ENCODE measurements at places on chromosomes 12 and 14. TPM values are rescaled to one million over a fixed set of nuclear protein-coding genes. Genes with fewer than 3 reads are reported as not detected.

Gene SLC6A15
- 2.7 TPM for total RNA-seq

DNA sequence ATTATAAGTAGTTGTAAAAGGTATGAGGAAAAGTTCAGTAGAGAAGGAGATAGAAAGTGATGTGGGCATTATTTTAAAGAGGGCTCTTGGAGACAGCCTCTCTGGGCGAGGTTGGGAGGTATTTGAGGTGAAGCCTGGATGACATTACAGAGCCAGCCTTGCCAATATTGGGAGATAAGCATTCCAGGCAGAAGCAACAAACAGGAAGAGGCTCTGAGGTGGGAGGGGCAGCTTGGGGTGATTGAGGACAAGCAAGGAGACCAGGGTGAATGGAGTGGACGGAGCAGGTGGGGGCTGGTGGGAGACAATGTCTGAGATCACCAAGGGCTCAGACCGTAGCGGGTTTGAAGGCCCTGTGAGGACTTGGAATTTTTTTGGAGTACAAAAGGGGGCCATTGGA lies 87.3 kb downstream of the DYRK2 start:
- DNase-seq: no peak

Gene ARL1
- total RNA-seq: 75.9 TPM

- DNase-seq: no peak
These were observed 154.3 kb downstream of the CEP83 start for GRCh38 chr12:94305130-94305957.

GRCh38 chr14:53137568-53138203 lies 15.4 kb downstream of the DDHD1 start:
- DNase-seq: no peak

DNA sequence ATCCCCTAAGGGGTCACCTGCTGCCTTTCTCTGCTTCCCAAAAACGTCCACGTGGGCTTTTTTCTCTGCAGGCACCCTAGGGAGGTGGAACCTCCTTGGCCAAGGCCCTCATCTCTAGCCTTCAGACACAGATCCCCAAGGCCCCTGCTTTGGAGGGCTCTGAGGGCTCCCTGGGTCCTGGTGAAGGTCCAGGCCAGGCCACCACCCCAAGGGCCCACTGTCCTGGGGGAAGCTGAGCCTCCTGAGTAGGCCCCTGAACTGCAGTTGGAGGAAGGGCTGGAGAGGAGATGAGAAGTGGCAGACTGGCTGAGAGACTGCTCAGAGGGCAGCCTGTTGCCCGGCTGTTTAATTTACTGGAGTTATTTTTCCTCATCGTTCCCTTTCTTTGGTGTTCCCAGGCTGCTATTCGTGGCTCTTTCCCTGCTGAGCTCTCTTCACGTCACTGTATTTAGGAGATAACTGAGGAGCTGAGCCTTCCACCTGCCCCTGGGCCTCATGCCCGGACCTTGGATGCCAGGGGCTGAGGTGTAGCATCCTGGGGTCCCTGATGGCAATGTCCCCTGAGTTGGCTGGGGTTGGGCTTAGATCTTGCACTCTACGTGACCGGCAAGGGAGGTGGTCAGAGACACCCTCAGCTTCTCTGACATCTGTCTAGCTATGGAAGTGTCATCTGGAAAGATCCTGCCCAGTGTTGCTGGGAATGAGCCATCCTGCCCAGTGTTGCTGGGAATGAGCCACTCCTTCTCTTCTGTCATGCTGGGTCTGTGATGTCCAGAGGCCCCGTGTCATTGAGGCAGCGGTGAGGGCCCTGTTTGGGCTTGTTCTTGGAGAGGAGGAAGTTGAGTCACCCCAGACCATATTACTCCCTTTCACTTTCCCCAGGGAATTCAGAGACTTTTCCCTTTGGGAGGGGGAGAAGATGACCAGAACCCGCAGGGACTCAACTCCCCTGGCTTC lies 139.8 kb downstream of the TSPAN9 start:
- no peak for DNase-seq

Gene LPAR5
- total RNA-seq: 7.4 TPM

- DNase-seq: no peak
These were observed 413.4 kb upstream of the TBX3 start for GRCh38 chr12:115097416-115097815.

DNA sequence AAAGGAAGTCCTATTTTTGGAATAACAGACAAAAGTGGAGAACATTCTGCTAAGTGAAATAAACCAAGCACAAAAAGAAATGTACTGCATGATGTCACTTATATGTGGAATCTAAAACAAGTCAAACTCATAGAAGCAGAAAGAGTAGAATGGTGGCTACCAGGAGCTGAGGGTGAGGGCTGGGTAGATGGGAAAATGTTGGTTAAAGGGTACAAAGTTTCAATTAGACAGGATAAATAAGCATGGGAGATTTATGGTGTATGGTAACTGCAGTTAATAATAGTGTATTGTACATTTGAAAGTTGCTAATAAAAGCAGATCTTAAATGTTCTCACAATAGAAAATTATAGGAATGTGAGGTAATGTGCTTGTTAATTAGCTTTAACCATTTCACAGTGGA lies 12.8 kb downstream of the LUM start:
- DNase-seq: no peak

GRCh38 chr12:94267537-94267872 lies 119.1 kb downstream of the PLXNC1 start:
- DNase-seq: no peak

DNA sequence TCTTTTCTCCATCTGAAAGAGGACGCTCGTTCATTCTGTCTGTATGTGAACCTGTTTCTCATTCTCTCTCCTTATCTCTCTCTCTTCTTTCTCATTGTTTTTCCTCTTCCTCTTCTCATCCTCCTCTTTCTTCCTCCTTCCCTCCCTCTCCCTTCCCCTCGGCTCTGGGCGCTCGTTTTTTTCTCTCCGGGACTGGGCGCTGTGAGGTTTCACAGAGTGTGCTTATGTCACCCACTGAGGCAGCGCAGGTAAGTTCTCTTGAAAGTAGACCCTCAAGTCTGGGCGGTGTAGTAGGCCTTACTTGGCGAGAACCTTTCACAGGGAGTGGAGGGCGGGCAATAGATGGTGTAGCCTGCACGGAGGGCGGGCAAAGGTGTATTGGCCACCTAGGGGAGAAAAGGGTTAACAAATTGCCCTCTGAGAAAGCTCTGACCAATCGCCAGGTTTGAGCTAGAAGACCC lies 4.5 kb upstream of the SIX1 start:
- no peak for DNase-seq

DNA sequence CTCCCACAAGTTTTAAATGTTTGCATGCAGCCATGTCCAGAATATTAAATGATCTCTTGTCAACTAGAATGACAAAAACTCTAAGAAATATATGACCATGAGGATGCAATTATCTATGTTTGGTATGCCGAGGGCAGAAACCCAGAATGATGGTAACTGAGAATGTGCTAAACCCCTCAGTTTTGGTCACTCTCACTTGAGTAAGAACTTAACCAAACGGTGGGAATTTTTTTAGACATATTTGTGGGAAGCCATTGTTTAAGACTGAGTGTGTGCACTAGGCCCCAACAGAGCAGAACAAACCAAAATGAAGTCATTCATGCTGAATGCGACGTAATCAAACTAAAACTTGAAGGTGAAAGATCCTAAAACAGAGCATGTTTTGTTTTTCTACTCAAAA lies 1927.9 kb upstream of the SEL1L start:
- no peak for DNase-seq

Gene NOXRED1
- not detected for total RNA-seq

Gene LTBP2
- 52.5 TPM for total RNA-seq

- DNase-seq: no peak
These were observed 455.3 kb upstream of the PDE3A start for GRCh38 chr12:19912991-19913390.

Gene RNASE2
- 1.5 TPM for total RNA-seq

DNA sequence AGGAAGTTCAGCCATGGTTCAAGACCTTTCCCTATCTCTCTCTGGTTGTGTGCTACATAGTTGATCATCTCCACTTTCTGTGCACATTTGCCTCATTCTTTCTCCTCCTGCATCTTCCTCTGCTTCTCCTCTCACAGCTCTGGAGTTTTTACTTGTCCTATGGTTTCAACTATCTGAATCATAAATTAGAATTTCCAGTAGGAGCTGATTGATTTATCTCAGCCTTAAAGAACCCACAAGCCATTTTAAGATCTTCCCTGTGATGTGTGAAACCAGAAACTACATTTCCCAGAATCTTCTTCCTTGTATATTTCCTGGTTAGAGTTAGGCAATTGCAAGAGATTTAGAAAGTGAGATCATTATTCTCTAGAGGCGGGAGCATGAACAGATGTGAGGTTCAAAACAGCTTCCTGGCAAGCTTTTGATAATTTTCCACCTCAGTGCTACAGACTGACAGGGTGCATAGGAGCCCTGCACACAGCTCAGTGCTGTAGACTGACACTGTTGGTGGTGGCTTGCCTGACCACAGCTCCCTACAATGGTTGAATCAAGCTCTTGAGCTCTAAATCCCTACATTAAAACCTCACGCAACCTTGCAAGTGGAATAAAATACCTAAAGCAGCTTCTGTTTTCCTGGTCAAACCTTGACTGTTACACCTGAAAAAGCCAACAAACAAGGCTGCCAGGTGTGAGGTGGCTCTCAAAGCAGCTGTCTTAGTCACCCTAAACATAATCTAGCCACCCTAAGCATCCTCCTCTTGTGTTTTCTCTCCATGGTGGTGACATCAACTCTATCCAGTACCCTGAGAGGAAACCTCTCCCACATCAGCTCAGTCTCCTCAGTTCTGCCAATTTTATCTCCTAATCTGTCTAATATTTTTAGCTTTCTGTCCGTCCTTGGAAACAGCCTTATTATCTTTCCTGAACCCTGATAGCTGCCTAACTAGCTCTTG lies 21.5 kb upstream of the IFNG start:
- no peak for DNase-seq

DNA sequence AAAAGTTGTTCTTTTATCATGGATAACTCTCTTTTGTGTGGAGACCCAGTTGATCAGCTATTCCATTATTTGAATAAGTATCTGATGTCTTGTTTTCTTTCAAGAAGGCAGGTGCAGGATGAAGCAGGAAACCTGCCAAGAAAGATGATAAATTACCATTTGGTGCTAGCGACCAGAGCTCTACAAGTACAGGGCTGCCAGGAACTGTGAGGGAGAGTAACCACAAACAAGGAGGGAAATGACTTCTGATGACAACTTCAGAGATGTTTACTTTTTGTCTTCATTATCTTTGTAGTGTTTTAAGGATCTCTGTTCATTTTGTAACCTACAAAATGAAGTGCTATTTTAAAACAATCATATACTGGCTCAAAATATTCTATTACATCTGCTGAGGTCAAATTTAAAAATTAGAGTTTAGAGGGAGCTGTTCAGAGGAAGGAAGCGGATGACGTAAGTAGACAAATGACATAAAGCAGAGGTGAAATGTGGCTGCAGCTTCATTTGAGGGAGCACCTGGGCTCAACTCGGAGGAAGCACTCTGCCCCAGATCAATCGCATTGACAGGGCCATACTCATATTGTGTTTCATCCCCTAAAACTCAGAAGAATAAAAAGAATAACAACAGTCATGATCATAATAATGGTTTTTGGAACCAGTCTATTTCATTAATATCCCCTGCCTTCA lies 226.8 kb downstream of the C12orf42 start:
- DNase-seq: no peak

Gene RDH5
- total RNA-seq: 10.6 TPM

DNA sequence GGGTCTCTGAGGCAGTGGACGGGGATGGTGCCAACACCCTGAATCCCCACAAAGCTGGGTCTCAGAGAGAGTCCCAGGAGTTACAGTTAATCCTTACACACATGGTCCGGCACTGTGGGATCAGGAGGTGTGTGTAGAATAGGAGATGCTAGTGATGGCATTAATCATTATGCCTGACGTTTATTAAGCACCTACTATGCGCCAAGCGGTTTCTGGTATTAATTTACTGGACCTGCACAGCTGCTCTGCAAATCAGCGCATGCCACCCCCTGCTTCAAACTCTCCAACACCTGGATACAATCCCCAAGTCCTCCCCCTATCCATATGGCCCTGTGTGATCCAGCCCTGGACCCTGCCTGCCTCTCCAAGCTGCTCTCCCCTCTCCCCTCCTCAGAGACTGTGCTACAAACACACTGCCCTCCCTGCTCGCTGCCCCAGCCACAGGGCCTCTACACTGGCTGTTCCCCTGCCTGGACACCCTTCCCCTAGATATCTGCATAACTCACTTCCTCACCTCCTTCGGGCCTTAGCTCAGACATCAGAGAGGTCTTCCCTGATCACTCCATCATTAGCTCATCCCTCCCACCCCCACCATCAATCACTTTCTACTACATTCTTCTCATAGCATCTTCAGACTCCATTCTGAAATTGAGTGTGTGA lies 86.0 kb downstream of the RFLNA start:
- DNase-seq: no peak

- DNase-seq: no peak
These were observed at the start of gene BIN2 for GRCh38 chr12:51323966-51324895. Gene BIN2 (minus strand): TSS chr12:51324174. CDS start chr12:51324102, 72 bp downstream.

Gene NOVA1
- total RNA-seq: 35.1 TPM

GRCh38 chr12:70415987-70416386 lies 49.9 kb downstream of the KCNMB4 start:
- no peak for DNase-seq

GRCh38 chr12:33752854-33753253 lies 269.4 kb upstream of the ALG10 start:
- DNase-seq: no peak

DNA sequence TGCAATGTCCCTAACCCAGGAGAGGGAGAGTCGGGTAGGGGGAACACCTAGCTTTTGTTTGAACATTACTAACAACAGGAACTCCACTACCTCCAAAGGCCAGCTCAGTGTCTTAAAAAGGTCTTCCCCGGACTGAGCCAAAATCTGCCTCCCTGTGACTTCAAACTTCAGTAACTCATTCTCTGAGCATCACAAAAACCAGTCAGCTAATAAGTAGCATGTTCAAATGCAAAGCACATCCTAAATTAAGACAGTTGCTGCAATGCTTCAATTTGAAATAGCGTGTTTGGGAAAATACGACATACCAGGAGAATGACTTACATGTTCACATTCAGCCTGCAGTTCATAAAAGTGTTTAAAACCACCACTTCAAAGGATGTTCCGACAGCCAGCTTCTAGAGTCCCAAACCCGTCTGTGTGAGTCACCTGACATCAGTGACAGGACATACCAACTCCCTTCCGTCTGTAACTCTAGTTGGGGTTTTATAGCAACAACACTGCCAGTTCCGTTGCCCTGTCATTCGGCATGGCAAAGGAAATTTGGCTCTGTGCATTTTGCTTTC lies 13.0 kb downstream of the ZFP36L1 start:
- peak; percentile 72 for DNase-seq
